Skeletal muscle cell (primary cell): ENCODE measurements at places on chromosomes 1 and 21.
A peak's percentile ranks its signal among the peaks of the same experiment; 100 is the strongest.

GRCh38 chr1:24409535-24409934, 4.0 kb downstream of the STPG1 start:
- no peak for DNase-seq

GRCh38 chr1:185014941-185015340, 30.4 kb upstream of the RNF2 start:
- no peak for DNase-seq

DNA sequence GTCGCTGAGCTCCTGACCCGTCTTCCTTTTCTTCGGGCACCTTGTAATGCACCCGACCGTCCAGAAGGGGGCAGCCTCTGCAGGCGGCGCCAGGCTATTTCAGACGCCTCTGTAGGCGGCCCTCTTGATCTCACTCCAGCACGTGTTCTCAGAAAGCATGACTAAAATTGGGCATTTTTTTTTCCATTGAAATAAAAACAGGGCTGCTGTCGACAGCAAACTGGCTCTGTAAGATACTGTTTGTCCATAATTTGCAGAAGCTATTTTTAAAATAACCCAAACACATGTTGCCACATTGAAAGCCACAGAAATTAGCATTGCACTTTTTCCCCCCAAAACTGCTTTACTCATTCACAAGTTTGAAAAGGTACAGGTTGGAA, 78.0 kb downstream of the STUM start:
- no peak for DNase-seq

GRCh38 chr1:202113690-202114300, 8.9 kb upstream of the GPR37L1 start:
- no peak for DNase-seq

GRCh38 chr21:29195981-29196669, 65.7 kb downstream of the MAP3K7CL start:
- peak; percentile 84 for DNase-seq

DNA sequence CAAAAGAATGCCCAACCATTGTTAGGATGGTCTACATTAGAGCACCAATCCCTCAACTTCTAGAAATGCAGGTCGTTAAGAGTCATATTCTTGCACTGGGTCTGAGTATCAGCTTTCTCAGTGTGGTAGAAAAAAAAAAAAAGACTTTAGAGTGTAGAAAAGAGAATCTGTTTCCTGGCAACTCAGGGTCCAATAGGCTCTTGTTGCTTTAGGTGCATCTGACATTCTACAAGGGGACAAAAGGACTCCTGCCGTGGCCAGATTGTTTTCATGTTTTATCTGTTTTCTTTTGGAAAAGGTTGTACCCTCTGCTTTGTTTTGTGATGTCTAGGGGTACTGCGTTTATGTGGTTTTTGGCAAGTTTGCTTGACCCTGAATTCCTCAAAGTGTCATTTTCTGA, 105.4 kb upstream of the KCNK2 start:
- DNase-seq = no peak

DNA sequence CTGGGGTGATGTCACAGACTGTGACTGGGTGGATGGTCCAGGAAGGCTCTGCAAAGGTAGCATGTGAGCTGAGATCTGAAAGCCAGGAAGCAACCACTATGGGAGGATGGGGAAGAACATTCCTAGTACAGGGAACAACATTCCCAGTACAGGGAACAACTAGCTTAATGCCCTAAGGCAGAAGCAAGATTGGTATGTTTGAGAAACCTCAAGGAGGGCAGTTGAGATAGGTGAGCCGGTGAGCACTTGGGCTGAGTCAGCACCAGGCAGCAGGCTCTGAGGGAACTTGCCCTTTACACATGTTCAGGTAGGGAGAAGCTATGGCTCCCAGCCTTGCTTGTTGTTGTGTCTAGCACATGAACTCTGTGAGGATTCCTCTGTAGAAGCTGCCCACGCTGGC, 24.2 kb upstream of the CACNA1E start:
- no peak for DNase-seq

DNA sequence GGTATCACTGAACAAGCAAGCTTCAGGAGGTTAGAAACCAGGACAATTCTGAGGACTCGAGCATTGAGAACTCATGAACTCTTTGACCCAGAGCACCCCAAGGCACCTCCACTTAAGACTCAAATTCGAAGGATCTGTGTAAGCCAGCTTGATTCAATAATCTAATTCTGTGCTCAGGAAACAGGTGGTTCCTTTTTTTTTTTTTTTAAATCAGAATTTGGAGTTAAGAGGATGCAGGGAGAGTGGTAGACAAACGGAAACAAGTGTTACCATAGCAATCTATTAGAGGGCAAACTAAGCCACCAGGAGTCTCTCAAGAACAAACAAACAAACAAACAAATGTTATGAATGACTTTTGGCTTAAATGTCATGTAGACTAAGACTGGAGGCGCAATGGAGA, 53.8 kb upstream of the DPH5 start:
- no peak for DNase-seq

DNA sequence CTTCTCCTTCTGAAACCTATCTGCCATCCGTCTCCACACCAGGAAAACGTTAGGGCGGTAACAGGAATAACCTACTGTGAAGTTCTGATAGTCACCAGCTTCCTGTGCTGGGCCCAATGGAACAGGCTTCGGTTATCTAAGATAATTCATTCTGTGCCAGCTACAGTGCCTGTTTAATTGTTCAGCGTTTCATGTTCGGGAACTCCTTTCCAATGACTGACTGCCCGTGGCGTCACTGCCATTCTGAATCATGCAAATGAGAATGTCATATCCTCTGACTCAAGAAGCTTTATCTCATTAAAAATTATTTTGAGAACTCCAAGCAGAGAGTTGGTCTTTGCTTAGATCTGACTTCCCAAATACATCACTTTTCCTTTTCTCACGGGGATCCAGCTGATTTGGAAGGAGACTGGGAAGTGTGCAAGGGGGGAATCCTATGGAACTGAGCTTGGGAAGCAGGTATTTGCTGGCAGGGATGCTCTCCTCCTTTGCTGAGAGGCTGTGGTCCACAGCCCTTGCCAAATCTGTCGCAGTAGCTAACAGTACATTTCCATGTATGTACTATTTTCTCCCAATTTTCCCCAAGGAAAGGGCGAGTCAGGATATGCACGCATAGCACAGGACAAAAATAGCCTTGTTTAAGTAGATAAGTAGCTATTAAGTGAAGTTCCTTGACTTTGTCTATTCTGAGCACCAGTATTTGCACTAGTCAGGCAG, 358.7 kb downstream of the LTN1 start:
- peak; percentile 40 for DNase-seq

- no peak for DNase-seq
Observed at GRCh38 chr1:66618390-66618789, 84.4 kb downstream of the SGIP1 start.

- DNase-seq = peak; percentile 86
Observed at GRCh38 chr1:219324629-219325367, 151.1 kb downstream of the LYPLAL1 start.

- DNase-seq = no peak
Observed at GRCh38 chr1:170660281-170660713, 3.6 kb upstream of the PRRX1 start.
